ENCODE measurements at places on chromosomes 4 and X.

DNA sequence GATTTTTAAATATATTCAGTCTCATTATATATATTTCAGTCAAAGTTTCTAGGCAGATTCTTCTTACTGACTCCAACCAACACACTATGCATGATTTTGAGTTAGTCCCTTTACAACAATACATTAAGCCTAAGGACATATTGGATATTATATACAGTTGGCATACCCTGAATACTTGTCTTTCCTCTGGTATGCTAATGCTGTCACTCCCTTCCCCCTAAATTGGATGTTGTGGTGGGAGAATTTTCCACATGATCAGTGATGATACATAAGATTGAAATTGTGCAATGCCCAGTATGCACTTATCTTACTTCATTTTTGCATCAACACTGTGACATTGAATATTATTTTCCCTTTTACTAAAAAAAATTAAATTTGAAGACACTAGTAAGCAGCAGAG is 935.2 kb downstream of the PCDH7 start:
- no peak for DNase-seq

DNA sequence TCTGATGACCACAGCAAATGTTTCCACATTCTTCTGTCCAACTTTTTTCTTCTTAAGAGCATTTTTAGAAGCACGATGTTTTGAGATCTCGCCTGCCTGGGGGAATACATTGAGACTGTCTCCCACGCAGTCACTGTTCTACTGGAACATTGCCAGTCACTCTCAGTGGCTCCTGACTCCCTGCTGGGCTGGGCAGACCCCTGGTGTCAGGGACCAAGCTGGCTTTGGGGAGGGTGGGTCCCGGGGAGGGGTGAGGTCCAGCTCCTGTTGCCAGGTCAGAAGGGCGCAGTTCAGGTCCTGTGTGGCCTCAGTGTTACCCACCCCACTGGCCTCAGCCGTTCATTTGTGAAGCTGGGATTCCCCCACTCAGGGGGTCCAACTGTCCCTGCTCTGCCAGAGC is 18.9 kb upstream of the ABLIM2 start:
- DNase-seq, result no peak

- DNase-seq, result no peak
Measured at GRCh38 chrX:21408788-21409187, 34.6 kb downstream of the CNKSR2 start.

DNA sequence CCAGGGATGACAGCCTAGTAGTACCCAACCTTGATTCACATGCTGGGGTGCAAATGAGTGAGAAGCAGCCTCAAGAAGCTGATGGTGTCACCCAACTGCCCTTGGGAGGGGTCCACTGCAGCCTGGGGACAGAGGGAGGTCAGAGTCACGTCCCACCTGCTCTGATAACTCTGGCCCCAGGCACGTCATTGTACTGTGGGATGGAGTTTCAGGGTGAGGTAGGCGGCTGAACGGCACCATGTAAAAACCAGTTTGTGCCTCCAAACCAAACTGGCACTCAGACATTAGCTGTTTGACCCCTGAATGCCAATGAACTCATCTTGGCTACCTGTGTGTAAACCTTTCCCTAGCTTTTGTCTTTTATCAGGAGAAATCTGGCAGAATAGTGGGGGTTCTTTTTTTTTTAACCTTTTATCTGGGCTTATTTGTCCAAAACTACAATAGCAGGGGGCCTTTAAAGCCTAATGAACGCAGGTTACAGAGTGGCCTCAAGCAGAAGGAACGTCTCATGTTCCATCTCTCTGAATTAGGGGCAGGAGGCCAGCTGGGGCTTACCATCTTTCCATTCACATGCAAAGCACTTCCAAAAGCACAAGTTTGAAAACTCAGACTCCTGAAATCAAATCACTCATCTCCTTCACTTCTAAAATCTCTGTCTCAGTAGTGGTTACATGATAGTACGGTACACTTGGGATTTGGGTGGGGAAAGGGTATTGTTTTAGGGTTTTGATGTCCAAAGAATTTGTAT is 89.4 kb downstream of the IRF2 start:
- DNase-seq, result peak; percentile 72

GRCh38 chr4:34724491-34724890 is 1519.8 kb downstream of the ARAP2 start:
- DNase-seq, result no peak

DNA sequence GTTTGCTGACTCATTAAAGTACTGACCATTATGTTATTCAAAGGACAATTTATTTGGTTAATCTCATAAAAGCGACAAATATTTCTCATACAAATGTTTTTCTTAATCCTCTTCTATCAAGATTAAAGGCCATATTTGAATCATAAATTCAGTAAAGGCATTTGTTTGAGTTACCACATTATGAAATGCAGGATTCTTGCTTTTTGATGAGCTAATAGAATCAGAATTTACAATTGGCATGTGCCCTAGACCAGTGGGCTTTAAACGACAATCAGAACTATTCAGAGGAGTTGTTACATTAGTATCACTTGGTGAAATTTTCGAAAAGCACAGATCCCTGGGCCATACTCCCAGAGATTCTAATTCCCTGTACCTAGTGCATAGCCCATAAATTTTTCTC is 55.3 kb downstream of the KLHL4 start:
- DNase-seq, result no peak

DNA sequence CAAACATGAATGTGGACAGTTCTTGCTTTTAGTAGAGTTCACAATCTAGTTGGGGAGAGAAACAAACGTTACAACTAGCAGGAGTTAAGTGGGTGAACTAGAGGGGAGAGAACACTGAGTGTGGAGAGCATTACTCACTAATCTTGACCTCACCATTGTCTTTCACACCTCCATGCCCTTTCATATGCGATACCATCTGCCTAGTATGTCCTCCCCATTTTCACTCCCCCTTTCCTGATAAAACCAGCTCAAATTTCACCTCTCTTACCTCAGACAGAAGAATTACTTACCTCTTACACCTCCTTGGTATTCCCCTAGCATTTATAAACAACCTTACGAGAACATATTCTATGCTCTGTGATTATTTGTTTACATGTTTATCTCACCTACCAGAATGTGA is 53.6 kb downstream of the LAS1L start:
- no peak for DNase-seq
